CD4-positive, alpha-beta T cell treated with Interleukin-17A for 1 hour (primary cell): ENCODE measurements at places on chromosomes 7 and 10.

DNA sequence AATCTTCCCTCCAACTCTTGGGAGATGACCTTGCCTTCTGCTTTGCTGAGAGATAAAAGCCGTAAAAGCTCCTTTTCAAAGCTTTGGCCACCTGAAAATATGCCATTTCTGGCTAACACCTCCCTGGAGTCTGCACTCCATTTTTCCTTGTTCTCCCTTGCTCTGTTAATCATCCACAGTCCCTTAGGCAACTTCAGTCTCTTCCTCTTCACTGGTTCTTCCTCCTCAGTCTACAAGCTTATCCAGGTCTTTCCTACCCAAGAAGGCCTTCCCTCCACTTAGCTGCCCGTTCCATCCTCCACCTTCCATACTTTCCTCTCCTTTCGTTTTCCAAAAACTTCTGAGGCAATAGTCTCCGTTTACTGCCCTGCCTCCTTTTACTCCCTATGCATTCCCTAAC lies 30.5 kb downstream of the PAX2 start:
- DNase-seq, result no peak

DNA sequence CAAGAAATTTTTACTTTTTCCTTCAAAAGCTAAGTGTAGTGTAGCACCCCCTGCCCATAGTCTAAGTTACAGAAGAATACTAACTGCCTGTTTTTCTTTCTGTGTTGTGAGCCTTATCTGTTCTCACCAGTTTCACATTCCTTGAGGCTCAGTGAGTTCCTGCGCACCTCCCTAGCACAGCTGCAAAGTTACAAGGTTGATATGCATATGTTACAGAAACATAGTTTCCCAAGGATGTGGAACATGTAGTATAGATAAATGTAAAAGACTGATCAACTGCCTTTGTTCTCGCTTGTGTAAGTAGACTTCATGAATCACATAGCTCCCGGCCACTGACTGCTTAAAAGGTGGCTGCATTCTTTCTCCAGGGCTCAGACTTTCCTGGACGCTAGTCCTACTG lies 6.7 kb upstream of the ZNF33B start:
- no peak for DNase-seq

DNA sequence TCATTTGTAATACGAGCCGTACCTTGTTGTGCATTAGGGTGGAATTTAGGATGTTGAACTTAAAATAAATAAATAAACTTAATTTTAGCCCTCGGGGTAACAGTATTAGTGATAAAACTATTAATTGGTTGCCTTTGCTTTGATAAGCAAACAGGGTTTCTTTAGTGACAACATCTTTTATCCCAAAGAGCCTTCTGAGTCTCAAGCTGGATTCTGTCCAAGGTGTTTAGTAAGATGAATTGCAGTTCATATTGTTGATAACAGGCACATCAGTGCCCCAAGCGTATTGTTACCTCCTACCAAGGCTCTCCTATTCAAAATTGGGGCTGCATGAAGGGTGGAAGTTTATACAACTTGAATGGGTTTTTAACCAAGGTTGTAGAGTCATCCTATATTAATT lies 144.4 kb upstream of the CELF2 start:
- no peak for DNase-seq

- DNase-seq, result no peak
Measured at GRCh38 chr7:125559921-125560320, 630.3 kb upstream of the POT1 start.

GRCh38 chr10:103534621-103535498 lies 41.4 kb downstream of the NEURL1 start:
- DNase-seq, result no peak

GRCh38 chr10:64814201-64814600 lies 1293.0 kb downstream of the REEP3 start:
- DNase-seq, result no peak

- no peak for DNase-seq
Measured at GRCh38 chr7:88363249-88363648, 56.6 kb upstream of the STEAP4 start.

DNA sequence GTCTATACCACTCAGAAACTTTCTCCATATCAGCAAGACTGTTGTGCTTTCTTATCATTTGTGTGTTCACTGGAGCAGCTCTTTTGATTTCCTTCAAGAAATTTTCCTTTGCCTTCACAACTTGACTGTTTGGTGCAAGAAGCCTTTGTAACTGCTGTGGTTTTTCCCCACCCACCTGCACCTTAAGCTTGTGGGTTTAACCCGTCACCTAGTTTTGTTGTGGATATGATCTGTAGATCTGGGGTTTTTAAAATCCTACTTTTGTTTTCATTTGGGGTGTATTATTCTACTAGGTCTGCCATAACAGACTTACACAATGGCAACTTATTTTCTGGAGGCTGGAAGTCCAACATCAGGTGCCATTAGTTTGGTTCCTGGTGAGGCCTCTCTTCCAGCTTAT lies 30.5 kb upstream of the CHST3 start:
- peak; percentile 32 for DNase-seq

GRCh38 chr7:132255898-132256297 lies 320.4 kb downstream of the PLXNA4 start:
- no peak for DNase-seq

DNA sequence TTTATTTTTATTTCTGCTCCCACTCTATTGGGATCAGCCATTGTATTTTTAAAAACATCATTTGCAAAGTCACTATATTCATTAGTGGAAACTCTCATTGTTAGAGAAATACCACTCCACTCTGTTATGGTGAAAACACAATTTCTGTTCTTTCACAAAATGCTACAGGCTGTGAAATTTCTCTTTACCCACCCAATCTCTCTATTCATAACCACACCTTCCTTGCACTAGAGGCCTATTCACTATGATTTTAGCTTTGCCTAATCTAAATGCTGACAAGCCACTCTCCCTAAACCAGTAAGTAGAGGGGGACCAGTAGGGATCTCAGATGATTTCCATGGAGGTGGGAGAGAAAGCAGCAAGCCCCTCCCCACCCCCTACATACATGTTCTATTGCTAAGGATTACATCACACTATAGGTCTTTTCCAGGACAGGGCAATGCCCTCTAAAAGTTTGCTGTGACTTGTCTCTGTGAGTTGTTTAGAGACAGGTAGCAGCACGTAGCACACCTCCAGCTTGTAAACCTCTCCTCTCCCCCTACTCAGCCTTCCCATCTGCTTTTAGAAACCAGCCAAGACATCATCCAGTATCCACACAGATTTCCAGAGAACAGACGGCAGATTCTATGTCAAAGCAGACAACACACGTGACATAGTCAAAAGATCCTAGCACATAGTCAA lies 58.3 kb upstream of the PPP1R3C start:
- DNase-seq, result no peak

GRCh38 chr10:11581213-11581612 lies 30.2 kb downstream of the USP6NL start:
- no peak for DNase-seq

- DNase-seq, result no peak
Measured at GRCh38 chr7:119900996-119901672, 371.8 kb upstream of the KCND2 start.

DNA sequence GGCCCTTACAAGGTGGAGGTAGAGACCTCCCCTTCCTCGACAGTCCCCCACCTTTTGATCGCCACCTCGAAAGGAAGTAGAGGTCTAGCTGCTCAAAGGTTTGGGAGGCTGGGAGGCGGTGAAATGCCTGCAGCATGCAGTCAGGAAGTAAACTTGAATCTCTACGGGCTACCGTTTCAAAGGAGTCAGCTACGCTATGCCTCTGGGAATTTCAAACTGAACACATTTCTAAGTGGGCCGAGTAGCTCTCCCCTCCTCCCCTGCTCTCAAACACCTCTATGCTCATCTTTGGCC lies 68.0 kb downstream of the CXCL12 start:
- no peak for DNase-seq

DNA sequence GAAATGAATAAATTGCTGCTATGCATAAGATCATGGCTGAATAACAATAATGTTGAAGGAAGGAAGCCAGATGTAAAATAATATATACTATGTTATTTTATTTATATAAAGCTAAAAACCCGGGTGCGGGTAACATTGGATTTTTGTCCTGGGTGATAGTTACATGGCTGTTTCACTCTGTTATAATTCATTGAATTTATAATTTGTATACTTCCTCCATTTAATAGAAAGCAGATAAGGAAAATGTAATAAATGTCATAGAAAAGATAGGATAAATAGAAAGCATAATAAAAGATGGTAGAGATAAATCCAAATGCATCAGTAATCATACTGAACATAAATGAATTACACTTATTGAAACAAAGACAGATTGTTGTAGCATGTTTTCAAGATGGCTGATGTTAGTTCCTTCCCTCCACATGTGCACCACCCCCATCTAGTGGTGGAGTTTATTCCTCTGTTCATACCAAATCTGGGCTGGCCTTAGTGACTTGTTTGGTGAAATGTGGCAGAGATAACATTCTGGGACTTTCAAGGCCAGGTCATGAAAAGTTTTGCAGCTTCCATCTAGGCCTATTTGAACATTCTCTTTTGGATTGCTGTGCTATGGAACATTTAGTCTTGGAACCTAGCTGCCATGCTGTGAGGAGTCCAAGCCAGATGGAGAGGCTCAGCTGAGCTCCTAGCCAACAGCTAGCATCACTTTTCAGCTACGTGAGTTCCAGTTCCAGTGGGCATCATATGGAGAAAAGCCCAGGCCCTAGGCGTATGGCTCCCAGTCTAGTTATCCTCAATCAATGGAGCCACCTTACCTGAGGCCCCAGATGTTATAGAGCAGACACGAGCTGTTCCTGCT lies 46.9 kb downstream of the AHCYL2 start:
- DNase-seq, result peak; percentile 83

DNA sequence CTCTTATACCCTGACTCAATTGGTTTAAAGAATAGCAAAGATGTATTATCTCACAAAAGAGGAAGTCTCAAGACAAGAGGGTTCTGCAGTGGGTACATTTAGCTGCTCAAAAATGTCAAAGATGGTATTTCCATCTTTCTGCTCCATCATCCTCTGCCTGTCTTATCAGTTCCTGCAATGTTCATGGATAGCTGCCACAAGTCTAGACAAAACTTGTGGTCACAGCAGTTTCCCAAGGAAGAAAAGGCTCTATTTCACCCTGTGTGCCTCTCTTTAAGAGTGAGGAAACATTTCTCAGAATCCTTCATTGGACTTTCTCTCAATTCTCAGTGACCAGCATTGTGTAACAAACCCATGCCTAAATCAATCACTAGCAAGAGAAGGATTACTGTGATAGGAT lies 634.2 kb upstream of the AUTS2 start:
- no peak for DNase-seq

- DNase-seq, result no peak
Measured at GRCh38 chr10:49571388-49571787, 32.5 kb upstream of the ERCC6 start.

DNA sequence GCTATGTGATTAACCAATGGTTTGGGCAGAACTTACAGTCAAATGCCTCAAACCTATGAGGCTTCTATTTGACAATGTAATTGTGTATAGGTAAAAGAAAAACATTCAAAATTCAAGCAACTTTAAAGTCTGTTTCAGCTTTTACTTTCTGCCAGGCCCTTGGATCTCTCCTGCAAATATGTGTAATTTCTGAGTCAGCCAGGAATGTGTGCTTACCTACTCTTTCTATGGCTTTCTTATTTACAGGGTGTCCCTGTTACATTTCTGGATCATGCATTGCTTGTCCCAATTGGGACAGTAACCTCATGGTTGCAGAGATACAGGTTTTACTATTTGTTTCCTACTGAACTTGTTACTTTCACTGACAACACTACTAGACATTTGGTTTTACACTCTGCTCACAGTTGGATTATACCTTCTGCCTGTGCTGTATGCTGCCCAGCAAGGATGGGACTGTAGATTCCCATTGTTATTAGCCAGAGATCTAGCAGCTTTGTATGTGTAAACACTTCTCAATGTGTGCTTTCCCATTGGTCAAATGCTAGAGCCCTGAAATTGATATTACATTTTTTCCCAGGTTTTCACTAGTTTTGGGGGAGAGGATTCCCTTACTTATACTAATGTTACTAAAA lies 355.3 kb downstream of the ARL4A start:
- DNase-seq, result no peak

DNA sequence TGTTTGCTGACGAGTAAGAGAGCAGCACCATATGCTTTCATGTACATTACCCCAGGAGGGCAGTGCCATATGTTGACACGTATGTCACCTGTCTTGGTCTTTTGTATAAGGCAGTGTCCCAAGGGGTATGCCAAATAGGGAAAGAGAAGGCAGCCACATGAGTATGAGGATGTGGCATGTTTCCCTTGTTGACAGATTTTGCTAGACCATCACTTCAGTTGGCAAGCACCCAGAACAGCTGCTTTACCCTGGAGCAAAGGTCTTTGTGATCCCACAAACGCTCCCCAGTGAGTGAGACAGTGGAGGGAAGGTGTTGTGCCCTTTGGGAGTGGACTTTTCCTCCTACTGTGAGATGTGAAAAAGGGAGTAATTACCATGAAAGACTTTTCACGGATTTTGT lies 350.1 kb downstream of the ETV1 start:
- no peak for DNase-seq

DNA sequence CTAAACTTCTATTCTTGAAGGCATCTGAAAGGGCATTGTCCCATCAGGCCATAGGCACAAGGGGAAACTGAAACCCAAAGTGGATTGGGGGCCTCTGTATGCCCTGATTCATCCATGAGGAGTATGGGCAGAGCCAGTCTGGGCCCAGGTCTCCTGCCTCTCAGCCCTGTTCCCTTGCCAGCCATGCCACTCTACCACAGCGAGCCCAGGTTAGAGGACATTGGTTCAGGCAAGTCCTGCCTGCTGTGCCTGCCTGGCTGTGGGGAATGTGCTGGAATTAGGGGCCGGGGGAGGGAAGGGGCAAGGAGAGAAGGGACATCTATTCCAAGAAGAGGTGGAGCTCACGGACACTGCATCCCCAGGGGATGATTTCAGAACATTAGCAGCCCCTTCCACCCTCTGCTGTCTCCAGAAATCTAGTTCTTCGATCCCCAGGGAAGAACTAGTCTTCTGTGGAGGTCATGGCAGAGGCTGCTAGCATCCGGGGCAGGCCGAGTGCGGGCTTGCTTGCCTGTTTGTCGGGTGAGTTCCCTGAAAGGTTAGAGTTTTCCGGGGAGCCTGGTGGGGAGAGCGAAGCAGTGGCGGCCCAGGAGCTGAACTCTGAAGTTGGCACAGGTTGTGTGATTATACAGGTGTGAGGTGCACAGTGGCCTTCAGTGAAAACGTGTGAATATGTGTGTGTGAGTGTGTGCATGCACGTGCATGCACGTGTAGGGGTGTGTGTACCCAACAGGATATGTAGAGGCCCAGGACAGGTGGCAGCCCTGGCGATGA lies 37.8 kb downstream of the TBATA start:
- no peak for DNase-seq

DNA sequence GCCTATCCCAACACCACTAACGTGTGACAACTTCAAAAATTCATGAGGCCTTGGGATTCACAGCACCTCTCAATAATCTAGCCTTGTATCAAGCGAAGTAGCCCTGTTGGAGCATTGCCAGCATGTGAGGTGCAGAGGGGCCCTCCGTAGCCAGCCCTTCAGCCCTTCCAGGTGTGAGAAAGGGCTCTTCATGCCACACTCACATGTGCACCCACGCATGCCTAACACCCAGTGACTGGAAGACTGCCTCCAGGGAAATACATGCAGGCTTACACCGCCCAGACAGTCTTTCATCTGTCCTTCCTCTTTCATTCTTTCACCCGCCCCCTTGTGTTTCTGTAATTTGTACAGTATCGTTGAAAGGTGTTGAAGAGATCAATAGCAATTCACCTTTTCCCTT lies 26.1 kb downstream of the LRRC4 start:
- no peak for DNase-seq

- no peak for DNase-seq
Measured at GRCh38 chr7:24455813-24456525, 117.3 kb upstream of the PALS2 start.

- no peak for DNase-seq
Measured at GRCh38 chr7:46932676-46933424, 649.1 kb downstream of the TNS3 start.

- no peak for DNase-seq
Measured at GRCh38 chr10:129912166-129912917, 51.7 kb downstream of the EBF3 start.
